Suppressor macrophage treated with lipopolysaccharide for 4 hours (primary cell): ENCODE measurements at places on chromosomes 12 and 14.

DNA sequence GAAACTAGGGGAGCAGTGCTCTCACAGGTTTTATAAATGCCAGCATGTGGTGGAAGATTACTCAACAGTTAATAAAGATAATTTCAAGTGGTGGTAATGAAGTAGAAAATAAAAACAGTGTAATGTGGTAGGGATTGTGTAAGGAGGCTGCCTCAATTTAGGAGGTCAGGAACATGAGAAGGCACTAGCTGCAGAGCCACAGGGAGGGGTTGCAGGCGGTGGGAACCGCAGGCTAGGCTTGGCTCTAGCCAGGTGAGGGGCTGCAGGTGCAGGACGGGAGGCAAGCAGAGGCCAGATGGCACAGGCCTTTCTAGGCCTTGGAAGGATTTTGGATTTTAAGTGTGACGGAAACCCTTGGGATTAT is 768 bp downstream of the METTL25 start:
- DNase-seq: no peak

- no peak for DNase-seq
Measured at GRCh38 chr14:96250485-96250884, 5.5 kb upstream of the BDKRB1 start.

DNA sequence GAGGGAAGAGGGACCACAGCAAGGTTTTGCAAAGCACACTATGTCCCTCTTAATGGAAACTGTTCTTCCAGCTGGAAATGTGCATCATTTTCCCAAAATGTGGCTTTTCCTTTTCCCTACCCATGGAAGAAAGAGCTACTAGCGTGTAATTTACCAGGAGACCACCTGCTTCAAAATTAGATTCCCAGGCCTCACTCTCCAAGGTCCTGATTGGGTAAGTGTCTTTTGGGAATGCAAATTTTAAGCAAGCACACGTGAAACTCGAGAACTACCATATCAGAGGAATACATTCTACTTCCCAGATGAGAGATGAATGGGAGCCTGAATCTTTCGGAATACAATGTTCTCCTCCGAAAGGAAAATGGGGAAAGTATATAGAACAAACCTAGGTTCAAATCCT is 201.6 kb upstream of the NOS1 start:
- no peak for DNase-seq

GRCh38 chr12:106108185-106108835 is 30.4 kb downstream of the NUAK1 start:
- DNase-seq: no peak

DNA sequence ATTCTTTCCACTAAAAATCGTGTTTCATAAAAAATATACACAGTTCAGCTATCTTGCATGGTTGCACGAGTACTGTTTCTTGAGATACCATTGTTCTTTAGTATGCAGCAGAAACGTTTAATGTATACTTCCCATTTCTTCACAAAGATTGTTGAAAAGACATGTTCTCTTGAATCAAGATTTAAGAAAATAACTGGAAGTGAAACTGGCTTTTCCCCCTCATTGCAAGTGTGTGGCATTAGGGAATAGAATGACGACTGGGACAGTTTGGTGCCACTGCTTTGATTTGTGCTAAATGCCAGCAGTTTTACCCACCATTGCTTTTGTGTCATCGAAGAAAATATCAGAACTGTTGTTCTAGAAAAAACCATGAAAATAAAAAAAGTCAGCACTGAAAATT is 20.3 kb upstream of the DHRS2 start:
- DNase-seq: peak; percentile 69

GRCh38 chr12:120343692-120344091 is 16.1 kb upstream of the PLA2G1B start:
- DNase-seq: no peak

GRCh38 chr14:91946622-91947474 is 646 bp downstream of the FBLN5 start:
- DNase-seq: no peak
